ENCODE measurements at places on chromosomes 7 and 10.

DNA sequence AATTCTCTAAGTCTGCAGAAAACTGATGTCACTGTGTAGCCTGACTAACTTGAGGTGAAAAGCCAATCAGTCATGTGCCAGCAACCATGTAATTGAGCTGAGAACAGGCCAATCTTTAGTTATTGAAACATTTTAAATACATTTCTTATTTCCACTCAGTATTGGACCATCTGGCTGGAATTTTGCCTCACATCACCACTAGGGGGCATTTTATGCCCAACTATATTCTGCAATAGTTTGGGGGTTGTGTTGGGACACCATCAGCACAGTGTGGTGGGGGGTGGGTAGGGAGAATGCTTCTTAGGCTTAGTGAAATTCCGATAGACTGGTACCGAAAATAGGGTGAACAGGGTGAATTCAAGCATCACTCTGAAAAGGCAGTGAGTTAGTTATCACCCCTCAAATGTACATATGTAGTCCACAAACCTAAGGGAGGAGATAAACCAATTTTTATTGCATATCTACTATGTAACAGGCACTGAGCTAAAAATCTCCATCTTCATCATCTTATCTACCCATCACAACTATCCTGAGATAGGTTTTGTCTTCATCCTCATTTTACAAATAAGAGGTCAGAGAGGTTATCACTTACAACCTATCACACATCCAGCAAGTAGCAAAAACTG lies 17.8 kb downstream of the NPSR1 start:
- DNase-seq = peak; percentile 7

- no peak for DNase-seq
These were observed 882 bp downstream of the IRF5 start for GRCh38 chr7:128938544-128939074.

DNA sequence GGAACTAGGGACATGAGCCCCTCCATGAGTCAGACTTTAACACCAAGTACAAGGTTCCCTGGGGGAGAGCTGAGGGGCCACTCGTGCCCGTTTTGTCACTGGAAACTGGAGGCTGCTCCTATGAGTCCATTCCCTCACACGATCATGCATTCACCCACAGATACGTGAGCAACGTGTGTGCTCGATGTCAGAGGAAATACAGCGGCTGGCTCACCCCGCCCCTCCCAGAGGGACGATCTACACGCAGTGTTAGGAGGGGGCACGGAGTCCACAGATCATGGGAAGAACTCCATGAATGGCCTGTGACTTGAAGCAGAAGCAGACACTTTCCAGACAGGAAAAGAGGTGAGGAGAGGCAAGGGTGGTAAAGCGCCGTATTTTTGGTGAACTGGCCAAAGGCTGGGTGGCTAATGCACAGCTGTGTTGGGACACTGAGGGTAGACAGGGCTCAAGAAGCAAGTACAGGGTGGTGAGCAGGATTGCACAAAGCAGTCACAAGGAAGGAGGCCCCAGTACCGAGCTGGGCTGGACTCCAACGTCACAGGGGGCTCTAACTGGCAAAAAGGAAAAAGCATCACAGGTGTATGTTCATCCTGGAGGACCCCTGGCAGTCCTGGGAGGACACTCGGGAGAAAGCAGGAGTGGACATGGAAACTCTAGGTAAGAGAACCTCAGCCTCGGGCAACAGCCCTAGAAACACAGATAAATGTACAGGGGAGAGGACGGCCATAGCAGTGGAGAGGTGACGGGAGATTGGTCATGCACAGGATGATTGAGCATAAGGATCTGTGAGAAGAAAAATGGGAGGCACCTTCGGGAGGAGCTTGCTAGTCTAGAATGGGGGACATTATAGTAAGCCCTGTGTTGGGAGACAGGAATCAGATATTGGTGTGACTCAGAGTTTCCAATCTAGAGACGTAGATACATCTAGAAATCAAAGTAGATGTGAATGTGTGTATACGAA lies 41.2 kb downstream of the TNS3 start:
- no peak for DNase-seq

GRCh38 chr10:13724484-13724883 lies 137.7 kb downstream of the PRPF18 start:
- peak; percentile 88 for DNase-seq

GRCh38 chr10:103570844-103571655 lies 77.5 kb downstream of the NEURL1 start:
- DNase-seq = no peak

DNA sequence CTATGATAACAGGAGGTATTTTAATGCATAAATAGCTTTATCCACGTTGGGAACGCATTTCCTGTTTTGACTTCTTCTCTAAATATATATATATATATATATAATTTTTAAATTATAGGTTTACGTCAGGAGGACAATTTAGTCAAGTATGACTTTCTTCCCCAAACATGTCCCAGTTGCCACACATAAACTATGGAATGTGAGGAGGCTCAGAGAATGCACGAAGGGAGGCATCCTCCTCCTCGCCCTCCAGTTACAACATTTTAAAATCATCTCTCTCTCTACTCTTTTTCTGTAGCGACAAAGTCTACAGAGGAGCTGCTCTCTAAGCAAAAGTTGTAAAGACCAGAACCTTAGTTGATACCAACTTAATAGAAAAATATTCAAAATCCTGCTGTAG lies 106.9 kb upstream of the LYZL1 start:
- DNase-seq = peak; percentile 45

- DNase-seq = no peak
These were observed 1.2 kb downstream of the GTF2IRD1 start for GRCh38 chr7:74454925-74455288.

GRCh38 chr7:136523571-136523970 lies 344.9 kb upstream of the CHRM2 start:
- peak; percentile 33 for DNase-seq

DNA sequence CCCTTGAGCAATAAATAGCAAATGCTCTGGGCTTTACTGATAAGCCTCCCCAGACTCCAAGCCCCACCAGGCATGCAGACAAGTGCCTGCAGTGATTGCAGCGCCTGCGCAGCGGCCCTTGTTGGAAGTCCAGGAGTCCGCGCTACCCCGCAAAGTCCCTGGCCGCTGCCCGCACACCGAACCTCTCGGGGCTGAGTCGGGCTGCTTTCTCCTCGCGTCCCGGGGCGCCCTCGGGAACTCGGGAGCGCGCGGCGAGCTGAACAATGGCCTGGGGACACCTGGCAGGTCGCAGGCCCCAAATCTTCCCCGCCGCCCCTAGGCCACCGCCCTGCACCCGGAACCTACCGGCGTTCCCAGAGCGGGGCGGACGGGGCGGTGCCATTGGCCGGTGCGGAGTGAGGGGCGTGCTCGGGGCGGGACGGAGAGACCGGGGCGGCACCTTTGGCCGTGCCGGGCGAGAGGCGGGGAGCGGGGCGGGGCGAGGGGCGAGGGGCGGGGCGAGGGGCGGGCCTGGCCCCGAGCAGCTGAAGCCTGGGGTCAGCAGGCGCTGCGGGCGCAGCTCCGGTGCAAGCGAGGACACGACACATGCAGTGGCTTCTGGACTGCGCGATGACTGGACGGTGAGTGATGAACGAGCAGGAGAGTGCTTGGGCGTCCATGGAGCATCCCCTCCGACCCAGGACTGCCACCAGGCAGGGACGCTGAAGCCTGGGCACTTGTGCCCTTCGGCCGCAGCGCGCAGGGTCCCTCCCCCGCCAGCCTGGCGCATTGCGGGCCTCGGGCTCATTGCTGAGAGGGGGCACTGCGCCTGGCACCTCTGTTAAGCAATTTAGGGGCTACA lies at the start of gene RASSF4:
RASSF4 (plus strand) TSS at position 556 of the 841 bp plus-strand sequence. CDS start 10,401 bp downstream, outside the sequence.
- peak; percentile 75 for DNase-seq

DNA sequence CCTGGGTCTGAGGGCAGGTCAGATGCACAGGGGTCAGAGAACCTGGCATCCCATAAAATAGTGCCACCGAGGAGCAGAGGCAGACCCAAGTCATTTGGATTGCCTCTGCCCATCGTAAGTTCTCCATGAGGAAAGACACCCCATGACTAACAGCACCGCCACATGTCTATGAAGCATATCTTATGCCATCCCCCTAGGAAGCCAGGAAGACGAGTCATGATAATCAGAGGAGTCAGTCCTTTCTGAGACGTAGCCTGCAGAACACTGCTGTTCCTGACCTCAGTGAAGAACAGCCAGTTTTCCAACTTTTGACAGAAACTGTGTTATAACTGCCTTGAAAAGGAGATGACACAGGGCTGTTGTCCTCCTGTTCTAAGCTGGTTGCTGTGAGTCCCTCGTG lies 51.2 kb downstream of the INSYN2A start:
- DNase-seq = peak; percentile 74

DNA sequence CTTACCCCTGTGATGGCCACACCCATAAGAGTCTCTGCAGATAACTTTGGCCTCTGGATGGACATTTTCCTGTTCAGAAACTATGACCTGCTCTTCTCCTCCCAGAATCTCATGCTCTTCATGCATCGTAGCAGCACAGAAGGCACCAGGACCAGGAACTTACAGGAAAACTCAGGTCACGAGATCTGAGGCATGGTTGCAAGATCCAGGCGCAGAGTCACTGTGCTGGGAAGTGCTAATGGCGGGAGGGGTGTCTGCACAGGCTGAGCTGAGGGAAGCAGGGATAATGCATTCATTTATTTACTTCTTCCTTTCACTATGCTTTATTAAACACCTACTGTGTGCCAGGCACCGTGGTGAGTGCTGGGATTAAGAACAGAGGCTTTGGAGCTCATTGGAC lies 48.2 kb upstream of the LOXL4 start:
- DNase-seq = no peak

DNA sequence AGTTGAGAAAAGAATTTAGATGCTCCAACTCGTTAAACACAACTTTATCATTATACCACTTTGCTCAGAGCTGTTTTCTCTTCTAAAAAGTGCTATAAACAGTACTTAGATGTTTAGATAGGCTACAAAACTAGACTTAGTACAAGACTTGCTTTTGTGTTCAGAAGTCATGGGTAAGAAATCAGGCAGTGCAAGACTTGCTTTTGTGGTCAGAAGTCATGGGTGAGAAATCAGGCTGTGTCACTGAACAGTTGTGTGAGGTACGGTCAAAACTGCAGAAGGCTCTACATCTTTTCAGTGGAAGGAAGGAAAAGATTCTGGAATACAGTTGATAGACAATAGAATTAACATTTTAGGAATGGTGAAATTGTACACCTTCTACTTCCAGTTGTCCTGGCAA lies 239.7 kb downstream of the DNAJB9 start:
- DNase-seq = no peak

- DNase-seq = no peak
These were observed 34.7 kb downstream of the SPOCK2 start for GRCh38 chr10:72053690-72054089.

DNA sequence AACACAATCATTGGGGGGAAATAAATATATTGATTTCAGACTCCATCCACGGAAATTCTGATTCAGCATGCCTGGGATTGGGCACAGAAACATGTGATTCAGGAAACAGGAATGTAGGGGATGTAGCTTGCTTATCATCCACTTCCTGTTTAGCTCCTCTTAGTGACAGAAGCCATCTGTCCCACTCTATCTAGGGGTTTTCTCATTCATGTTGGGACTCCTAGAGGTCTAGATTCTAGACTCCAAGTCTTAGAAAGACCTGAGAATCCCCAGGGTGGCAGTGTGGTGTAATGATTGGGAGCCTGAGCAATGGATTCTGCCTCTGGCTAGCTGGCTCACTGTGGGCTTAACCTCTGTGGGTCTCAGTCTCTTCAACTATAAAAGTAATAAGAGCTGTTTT lies 67.9 kb downstream of the CDK1 start:
- peak; percentile 62 for DNase-seq

DNA sequence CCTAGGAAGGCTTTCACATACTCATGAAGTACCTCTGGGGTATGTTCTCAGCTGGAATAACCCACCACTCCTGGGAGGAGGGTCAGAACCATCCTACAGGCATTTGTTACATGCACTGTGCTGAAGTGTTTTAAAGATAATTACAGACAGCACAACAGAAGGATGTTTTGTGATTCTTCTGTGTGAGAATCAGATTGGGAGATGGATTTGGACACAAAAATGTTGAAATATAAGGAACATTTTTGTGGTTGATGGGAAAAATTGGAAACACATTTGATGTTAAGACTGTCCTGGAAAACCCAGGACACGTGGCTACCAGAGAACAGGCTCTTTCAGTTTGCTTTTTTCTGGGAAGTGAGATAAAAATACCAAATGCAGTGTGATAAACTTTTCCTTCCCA lies 61.4 kb downstream of the BICC1 start:
- DNase-seq = peak; percentile 88

DNA sequence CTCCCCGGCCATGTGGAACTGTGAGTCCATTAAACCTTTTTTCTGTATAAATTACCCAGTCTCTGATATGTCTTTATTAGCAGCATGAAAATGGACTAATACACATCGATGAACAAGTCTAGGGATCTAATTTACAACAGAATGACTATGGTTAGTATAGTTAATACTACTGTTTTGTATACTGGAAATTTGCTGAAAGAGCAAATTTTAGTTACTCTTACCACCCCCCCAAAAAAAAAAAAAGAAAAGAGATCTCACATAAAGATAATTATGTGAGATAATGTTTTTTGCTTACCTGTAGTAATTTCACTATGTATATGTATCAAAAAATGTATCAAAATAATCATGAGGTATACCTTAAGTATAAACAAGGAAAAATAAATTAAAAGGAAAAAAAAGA lies 199.5 kb upstream of the GRM3 start:
- no peak for DNase-seq

- DNase-seq = no peak
These were observed 155.8 kb upstream of the HABP2 start for GRCh38 chr10:113397047-113397446.

DNA sequence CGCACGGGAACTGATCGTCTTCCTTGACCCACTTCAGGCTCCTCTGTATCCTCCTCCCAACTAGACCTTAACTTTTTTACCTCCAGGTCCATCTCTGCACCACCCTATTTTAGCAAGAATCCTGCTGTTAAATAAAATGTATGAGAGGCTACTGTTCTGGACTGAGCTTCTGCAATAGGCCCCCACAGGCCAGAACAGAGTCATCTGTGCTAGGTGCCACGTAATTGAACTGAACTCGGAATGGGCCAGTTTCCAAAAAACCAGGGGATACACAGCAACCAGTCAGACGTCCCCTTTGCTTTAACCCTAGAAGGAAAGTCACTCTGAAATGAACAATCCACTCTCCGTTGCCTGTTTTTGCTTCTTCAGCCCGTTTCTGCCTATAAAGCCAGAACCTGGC lies 71.3 kb downstream of the CHST15 start:
- DNase-seq = no peak

- no peak for DNase-seq
These were observed 250.1 kb downstream of the CDK14 start for GRCh38 chr7:90846192-90846591.

- no peak for DNase-seq
These were observed 92.4 kb upstream of the SGCE start for GRCh38 chr7:94748376-94748775.
